ENCODE measurements at places on chromosomes 11 and 22.
A peak's percentile ranks its signal among the peaks of the same experiment; 100 is the strongest.

DNA sequence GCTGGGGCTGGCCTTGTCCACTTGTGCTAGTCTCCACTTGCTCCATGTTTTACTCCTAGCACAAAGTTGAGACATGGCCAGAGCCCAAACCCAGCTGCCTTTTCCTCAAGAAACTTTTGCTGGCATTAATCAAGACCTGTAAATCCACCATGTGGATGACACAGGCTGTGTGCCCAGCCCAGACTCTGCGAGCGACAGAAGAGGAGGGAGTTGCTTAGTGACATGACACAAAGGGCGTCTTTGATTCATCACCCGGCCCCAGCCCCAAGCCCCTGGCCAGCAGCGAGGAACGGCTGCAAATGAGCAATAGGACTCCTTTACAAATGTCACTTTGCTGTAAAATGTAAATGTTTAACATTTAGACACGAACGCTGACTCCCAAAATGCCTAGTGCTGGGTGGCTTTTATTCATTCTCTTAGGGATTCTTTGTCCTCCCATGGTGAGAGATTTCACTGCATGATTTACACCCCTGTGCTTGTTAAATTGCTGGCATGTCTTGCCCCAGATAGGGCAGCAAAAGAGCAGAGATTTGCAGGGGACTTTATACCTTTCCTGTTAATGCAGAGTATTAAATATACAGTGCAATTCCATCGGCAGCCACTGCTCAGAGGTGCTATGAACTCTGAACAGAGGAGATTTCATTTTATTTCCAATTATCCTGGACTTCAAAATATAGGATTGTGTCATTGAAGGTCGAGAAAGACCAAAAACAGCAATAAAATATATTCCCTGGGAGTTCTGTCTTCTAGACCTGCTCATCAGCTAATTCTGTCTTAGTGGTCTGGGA, 263.6 kb upstream of the NCAM1 start:
- no peak for DNase-seq

- DNase-seq = no peak
These were observed 602 bp upstream of the AQP11 start for GRCh38 chr11:77589181-77589520.

DNA sequence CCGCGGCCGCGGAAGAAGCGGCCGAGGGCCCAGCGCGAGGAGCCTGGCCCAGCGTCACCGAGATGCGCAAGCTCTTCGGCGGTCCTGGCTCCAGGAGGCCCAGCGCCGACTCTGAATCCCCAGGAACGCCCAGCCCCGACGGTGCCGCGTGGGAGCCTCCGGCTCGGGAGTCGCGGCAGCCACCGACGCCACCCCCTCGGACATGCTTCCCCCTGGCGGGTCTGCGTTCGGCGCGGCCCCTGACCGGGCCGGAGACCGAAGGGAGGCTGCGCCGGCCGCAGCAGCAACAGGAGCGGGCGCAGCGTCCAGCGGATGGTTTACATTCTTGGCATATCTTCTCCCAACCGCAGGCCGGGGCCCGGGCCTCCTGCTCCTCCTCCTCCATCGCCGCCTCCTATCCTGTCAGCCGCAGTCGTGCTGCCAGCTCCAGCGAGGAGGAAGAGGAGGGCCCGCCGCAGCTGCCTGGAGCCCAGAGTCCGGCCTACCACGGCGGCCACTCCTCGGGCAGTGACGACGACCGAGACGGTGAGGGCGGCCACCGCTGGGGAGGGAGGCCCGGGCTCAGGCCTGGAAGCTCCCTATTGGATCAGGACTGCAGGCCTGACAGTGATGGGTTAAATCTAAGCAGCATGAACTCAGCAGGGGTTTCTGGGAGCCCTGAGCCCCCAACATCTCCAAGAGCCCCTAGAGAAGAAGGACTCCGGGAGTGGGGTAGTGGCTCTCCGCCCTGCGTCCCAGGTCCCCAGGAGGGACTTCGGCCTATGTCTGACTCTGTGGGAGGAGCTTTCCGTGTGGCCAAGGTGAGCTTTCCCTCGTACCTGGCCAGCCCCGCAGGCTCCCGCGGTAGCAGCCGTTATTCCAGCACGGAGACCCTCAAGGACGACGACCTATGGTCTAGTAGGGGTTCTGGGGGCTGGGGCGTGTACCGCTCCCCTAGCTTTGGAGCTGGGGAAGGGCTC, 1.2 kb downstream of the ARHGEF17 start:
- no peak for DNase-seq

DNA sequence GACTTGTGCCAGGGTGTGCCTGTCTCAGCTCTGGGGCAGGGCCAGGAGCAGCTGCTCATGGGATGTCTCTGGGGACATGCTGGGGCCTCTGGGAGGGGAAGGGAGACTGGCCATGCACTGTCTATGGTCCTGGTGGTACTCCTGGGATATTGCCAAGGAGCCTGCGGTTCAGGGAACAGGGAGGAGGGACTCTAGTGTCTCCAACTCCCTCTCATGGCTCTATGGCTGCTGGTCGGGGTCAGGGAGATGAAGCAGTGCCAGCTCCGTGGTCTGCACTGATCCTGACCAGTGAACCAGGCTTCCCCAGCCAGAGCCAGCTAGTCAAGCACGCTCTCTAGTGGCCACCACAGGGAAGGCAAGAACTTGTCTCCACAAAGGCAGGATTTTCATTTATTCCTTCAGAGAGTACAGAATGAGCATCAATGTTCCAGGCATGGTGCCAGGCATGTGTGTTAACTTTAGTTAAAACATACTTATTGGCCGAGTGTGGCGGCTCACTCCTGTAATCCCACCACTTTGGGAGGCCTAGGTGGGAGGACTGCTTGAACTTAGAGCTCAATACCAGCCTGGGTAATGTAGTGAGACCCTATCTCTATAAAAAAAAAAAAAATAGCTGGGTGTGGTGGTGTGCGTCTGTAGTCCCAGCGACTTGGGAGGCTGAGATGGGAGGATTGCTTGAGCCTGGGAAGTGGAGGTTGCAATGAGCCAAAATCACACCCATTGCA, 2.5 kb upstream of the BEST1 start:
- peak; percentile 64 for DNase-seq

GRCh38 chr22:27466229-27466628, 335.3 kb downstream of the MN1 start:
- no peak for DNase-seq

DNA sequence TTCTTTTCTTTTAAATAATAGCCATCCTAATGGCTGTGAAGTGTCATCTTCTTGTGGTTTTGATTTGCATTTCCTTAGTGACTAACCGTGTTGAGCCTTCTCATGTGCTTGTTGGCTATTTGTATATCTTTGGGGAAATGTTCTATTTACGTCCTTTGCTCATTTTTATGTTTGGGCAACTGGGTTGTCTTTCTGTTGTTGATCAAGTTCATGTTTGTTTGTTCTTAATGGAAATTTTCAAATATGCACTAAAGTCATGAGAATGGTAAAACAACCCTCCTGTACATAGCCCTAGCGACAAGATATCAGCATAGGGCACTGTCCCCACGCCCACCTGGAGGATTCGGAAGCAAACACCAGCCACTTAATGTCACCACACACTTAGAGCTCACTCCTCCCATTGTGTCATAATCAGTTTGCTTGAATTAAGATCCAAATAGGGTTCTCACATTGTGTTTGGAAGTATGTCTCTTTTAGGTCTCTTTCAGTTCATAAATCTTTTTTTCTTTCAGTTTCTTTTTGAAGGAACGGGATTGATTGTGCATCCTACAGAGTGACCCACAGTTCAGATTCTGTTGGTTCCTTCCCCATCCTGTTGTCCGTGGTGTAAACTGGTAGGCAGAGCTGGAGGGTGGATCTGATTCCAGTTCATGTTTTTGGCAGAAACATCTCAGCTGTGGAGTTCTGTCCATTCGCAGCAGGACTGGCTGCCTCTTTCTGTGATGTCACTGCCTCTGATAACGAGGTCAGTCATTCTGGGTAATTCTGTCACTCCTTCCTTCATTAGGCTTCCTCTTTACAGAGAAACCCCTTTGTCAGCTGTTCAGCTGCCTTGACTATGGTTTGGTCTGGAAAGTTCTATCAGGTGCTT, 26.4 kb upstream of the ADORA2A start:
- no peak for DNase-seq

DNA sequence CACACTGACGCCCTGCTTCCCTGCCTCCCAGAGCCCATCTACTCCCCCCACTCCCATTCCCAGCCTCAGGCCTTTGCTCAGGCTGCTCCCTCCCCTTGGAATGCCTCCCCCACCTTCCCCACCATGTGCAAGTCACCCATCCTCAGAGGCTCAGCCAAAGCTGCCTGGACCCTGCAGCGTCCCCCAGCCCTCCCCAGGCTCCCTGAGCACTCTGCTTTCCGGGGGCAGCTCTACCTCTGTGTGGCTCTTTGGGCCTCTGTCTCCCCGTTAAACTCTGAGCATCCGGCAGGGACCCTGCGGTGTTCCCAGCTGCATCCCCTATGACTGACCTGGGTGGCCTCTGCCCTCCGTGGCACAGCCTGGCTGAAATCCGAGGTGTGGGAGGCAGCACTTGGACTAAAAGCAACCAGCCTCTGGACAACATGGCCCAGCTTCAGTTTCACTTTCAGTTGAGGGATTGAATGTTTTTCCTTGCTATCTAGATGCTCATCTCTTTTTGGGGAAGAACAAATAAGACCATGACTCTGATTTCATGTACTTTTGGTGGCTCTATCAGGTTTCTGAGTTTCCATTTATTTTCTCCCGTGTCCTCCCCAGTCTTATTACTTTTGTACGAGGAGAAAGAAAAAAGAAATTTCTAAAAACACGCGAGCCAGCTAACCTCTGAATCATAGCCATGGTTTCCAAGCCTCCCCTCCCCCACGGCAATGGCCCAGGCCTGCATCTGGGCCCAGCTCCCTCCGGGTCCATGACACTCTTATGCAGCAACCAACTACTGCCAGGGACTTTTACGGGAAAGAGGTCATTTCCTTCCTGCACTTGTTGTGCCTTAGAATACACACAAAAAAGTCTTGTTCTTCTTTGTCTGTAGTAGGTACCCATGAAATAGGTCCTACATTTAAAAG, 3.8 kb downstream of the APOL3 start:
- peak; percentile 72 for DNase-seq

GRCh38 chr22:50251477-50252081, 514 bp upstream of the HDAC10 start:
- no peak for DNase-seq

DNA sequence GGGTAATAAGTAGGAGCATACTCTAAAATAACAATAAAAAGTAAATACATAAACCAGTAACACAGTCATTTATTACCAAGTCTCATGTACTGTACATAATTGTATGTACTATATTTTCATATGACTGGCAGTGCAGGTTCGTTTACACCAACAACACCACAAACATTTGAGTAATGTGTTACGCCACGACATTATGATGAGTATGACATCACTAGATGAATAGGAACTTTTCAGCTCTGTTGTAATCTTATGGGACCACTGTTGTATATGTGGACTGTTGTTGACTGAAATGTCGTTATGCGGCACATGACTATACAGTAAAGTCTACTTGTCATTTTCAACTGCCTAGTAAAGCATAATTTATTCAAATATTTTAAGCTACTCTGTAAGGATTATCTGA, 18.6 kb downstream of the KIF18A start:
- DNase-seq = no peak

GRCh38 chr11:126647735-126648134, 292.2 kb downstream of the ST3GAL4 start:
- DNase-seq = no peak
